ENCODE measurements at places on chromosomes 13 and 19.

GRCh38 chr19:48685583-48685982 is 10.2 kb upstream of the FUT2 start:
- DNase-seq, result no peak

DNA sequence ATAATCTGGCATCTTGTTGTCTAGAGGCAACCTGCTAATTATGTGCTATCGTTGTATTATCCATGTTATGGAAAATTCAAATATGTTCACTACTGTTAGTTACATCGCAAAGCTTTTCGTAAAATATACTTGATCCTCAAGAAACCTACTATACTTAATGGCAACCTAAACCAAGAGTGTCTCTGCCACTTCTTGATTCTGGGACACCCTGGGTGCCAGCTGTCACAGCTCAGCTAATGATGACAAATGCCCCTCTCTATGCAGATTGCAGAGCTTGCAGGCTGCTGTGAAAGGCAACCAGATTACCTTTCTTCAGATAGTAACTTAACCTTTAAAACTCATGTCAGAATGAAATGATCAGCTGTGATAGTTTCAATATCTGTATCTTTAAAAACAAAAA is 8.9 kb upstream of the MAB21L1 start:
- no peak for DNase-seq

GRCh38 chr19:38234615-38235014 is 10.6 kb upstream of the DPF1 start:
- no peak for DNase-seq

- DNase-seq, result no peak
Observed at GRCh38 chr19:46902402-46902766, 41.6 kb downstream of the ARHGAP35 start.

DNA sequence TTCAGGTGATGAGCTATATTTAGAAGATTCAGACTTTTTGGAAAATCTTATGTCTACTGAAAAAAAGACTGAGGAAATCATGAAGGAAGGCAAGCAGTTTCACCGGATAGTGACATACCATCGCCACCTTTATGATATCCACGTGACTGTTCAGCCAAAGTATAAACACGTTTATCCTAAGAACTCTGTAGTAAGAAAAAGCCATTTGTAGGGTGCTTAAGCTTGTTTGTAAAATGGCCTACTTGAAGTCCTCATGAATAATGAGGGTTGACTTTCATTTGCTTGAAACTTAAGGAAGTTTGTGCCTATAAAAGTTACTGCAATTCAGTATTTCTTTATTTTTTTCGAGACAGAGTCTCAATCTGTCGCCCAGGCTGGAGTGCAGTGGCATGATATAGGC is 7.8 kb upstream of the TDRD12 start:
- no peak for DNase-seq

- DNase-seq, result no peak
Observed at GRCh38 chr13:78299832-78300623, 303.3 kb downstream of the POU4F1 start.

GRCh38 chr13:99105160-99105559 is 95.5 kb upstream of the UBAC2 start:
- no peak for DNase-seq

DNA sequence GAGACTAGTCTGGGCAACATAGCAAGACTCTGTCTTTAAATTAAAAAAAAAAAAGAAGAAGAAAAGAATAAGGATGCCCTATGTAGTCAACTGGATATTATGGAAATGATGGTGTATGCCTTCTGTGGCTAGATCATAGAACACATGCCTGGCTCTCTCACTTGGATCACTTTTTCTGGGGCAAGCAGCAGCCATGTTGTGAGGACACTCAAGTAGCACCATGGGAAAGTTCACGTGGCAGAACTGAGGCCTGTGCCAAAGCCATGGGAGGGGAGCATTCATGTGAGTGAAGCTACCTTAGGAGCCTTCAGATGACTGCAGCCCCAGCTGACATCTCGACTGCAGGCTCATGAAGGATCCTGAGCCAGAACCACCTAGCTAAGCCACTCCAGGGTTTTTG is 12.0 kb downstream of the PLAUR start:
- no peak for DNase-seq

DNA sequence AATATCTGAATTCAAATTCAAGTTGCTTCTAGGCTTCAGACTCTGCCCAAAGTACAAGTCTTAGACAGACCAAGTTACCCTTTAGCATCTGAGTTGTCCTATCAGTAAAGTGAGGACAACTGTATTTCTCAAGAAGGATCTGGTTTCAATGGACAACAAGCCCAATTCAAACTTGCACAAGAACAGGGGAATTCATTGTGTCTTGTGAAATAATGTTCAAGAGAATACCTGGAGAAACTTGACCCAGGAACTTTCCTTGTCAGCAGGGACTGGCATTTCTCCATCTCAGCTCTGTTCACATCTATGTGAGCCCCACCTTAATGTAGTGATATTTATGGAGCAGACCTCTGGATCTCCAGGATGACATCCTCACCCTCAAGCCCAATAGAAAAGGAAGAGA is 894.9 kb upstream of the SLC10A2 start:
- DNase-seq, result no peak

DNA sequence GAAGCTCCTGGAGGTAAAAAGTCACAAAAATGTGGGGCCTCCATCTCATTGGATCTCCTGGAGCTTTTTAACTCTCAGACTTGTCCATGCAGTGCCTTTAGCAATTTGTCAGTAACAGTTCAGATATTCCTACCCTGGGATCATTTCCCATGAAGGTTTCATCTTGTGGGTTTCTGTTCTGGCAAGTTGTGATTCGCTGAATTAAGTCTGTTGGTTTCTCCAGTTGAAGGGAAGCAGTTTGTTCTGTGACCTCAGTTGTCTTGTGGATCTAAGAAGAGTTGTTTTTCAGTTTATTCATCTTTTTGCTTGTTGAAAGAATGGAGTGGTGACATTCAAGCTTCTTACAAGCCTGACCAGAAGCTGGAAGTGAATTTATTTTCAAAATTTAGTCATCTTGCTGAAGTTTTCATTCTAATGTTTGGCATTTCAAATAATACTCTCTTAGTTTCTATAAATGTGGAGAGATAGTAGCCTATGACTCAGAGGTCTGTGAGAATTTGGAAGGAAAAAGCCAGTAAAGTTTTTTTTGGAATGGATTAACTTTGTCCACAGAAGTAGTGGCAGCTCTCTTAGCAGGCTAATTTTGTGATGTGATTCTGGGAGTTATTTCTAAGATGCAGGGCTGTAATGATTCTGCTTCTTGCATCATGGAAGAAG is 120.1 kb upstream of the CSNK1A1L start:
- DNase-seq, result no peak

DNA sequence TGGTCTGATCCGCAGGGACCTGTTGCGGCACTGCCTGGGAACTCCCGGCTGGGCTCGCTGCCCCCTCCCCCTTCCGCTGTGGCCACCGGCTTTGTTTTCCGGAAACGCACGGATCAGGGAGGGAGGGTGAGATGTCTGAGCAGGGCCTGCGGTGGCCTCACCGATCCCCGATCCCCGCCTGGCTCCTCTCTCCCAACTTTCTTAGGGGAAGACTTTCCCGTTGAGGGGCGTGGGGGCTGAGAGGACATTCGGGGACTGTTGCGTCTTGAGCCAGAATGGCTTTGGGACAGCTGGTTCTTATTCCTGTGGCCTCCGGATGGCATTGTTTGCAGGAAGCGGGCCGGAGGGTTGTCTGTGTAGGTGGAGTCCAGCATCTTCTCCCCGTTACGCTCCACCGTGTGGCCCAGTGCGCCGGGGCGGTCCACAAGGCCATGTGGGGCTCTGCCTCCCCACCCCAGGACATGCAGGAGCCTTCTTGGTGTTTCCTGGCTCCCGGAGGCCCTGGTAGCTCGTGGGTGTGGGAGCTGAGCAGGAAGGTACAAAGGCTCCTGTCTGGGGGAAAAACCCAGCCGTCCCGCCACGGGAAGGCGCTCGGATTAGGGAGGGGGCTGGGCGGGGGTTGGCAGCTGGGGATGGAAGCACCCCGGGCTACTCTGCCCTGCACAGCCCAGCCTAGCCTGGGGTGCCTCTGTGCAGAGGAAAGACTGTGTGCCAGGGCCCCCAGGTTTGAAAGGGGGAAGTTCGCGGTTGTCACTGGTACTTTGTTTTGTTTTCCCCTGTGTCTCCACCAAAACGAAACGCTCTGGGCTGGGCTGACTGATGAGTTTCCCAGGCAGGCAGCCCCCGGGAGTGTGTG is 1.3 kb downstream of the CSNK1G2 start:
- DNase-seq, result peak; percentile 55

- no peak for DNase-seq
Observed at GRCh38 chr13:96417939-96418685, 328.2 kb downstream of the HS6ST3 start.

DNA sequence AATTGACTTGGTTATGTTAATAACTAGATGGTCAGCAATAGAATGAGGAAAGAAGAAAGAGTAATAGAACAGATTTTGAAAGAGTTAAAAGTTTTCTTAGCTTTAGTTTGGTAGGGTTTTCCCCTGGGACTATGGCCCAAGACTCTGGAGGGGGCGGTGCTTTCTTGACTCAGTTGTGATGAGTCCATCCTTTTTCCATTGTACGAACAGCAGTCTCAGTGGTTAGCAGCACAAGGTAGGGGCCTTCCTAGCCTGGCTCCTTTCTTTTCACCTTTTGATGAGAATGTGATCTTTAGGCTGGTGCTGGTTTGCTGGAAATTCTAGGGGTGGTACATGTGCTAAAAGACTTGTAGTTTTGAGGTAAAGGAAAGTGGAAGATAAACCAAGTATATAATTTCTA is 38.8 kb downstream of the ZNF506 start:
- DNase-seq, result peak; percentile 28

GRCh38 chr19:35288331-35288730 is 3.6 kb upstream of the MAG start:
- no peak for DNase-seq

DNA sequence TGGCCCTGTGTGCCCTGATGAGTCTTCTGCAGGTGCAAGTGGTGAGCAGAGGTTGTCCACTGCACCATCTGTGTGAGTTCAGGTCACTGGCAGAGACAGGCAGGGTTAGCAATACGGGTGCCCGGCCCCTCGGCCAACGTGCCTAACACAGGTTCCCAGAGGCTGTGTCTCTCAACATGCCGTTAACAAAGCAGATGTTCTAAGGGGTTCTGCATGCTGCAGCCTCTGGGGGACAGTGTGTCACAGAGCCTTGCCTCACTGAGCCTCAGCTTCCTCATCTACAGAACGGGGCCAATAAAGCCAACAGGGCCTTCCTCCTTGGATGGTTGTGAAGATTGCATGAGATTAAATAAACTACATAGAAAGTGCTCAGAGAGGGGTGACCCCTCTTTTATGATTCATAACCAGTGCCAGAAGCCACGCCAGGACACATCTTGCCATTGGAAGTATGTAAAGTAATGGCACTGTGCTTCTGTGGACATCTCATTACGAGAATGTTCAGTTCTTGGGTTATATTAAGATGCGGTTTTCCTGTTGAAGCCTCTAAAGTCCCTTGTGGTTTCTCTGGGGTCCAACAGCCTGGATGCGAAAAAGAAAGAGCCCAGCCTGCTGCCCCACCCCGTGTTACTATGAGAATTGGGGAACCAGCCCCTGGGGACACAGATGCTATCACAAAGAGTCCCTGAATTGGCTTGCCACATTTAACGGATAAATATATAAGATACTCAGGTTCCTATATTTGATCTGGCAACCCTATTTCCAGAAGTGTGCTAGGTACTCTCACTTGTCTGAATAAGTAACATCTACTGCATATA is 11.2 kb upstream of the ARHGEF18 start:
- no peak for DNase-seq

DNA sequence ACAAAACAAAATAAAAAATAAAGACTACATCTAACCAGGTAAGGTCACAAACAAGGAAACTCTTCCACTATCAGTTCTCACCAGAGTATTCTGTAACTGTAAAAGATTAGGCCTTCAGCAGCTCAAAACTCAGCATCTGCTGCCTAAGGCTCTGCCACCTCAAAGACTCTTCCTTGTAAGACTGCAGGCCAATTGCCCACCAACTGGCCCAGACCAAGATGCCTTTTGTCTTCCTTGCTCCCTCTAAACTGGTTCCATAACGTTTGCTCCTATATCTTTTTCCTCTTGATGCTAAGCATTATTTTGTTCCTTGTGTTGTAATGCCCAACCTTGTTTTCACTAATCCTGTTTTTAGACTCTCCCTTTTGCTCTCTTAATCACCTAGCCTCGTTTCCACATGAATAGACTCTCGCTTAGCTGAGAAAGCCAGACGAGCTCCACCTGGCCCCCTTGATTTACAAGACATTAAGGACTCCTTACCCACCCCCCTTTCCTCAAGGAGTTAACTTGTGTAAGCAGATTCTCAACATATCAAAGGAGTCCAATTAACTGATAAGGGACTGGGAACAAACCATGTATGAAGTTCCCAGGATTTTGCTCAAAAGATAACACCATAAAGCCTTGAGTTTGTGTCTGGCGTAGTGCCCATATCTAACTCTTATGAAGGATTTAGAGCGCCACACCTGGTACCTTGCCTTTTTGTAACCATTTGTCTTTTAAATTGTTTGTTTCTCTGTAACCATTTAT is 1.5 kb downstream of the ZNF814 start:
- DNase-seq, result no peak

- DNase-seq, result no peak
Observed at GRCh38 chr13:95813139-95813538, 136.2 kb downstream of the DNAJC3 start.
